ENCODE measurements at places on chromosomes 7 and 10. TPM values are rescaled to one million over a fixed set of nuclear protein-coding genes. Genes with fewer than 3 reads are reported as not detected.

CFAP69 gene
- total RNA-seq = 1.9 TPM

- DNase-seq = no peak
These were observed 166.0 kb downstream of the NRG3 start for GRCh38 chr10:82041018-82041417.

- no peak for DNase-seq
These were observed 225.4 kb downstream of the USP6NL start for GRCh38 chr10:11386044-11386443.

DNA sequence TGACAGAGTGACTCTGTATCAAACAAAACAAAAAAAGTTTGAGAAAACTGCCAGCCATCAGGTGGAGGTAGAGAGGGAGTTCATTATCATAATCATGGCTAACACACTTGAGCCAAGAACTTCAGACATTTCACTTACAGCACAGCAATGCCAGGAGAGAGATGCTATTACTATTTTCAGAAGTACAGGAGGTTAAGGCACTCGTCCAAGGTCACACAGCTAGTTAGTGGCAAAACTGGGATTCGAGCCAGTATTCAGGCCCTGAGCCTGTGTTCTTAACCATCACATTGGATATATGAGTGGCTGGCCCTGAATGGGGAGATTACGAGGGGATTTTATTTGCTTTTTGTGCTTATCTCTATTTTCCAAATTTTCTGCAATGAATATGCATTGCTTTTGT lies 24.8 kb upstream of the UNC5B start:
- no peak for DNase-seq

- DNase-seq = no peak
These were observed 56.0 kb downstream of the AHR start for GRCh38 chr7:17354473-17354872.

GRCh38 chr10:79235765-79236432 lies 111.4 kb upstream of the PPIF start:
- DNase-seq = no peak

DNA sequence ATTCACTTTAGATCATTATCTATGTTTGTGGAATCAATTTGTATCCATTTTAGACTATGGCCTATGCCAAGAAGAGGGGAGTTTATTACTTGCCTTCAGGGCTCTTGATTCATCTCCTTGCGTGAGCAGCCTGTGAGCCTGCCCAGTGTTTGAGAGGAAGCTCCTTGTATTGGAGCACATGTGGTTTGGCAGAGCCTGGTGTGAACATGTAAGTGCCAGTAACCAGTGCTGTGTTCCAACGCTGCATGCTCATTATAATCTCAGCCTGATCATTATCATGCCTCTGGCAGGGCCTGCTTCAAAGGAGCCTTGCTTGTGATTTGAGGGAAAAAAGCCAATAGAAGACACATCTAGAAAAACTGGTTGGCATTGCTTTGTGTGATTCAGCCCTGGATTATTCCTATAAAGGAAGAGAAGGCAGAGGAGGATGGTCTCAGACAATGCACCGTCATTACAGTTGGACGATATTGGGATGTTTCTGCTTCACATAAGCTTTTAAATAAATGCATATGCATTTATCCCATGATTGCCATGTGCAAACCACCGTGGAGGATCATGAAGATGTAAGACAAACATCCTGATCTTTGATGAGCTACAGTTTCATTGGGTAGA lies 203.4 kb upstream of the AHR start:
- peak; percentile 14 for DNase-seq

DNA sequence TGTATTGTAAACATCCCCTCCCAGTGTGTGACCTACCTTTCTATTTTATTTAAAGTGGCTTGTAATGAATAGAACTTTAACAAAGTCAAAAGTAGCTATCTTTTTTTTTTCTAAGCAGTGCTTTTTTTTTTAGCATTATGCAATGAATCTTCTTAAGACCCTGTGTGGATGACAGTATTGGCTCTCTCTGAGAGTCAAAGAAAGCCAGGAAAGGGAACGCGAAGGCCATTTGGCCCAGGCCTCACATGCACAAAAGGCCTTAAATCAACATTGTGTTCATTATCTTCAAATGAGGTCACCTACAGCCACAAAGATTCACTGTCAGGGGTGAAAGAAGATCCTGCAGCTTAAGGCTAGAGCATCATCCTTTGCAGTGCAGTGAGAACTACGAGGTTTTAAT lies 721.5 kb downstream of the GRID1 start:
- no peak for DNase-seq

DNA sequence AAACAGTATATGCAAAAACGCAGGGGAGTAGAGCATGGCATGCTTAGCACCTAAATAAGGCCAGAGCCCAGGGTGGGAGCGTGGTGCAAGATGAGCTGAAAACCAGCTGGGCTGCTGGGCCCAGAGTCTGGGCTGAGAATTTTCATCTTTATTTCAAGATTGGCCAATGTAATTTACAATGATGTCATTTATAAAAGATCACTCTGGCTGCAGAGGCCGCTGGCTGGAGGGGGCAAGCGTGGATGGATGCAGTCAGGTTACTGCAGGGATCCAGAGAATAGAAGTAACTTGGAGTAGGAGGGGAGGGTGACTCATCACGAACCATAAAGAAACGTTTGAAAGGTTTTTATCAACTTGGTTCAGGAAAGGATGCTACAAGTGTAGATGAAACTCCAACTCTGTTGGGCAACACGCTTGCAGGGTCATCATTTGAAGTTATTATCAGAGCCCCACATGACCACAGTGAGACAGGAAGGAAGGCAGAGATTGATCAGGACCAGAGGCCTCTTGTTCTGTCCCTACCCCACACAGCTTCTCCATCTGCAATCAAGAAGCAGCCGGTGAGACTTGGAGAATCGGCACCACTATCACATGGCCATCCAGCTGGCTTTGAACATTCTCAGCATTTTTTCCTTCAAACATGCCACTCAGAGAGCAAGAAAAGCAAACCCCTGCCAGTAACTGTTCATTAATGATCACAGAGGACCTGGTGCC lies 49.2 kb downstream of the ODAD2 start:
- DNase-seq = no peak

VSIR gene
- total RNA-seq = 2.8 TPM

GRCh38 chr10:45249978-45250693 lies 65.3 kb downstream of the OR13A1 start:
- DNase-seq = peak; percentile 19

- no peak for DNase-seq
These were observed 229.7 kb upstream of the NFE2L3 start for GRCh38 chr7:25922296-25922695.

LRRN3 gene
- total RNA-seq = 0.38 TPM

GRCh38 chr10:61139592-61139953 lies 195.6 kb upstream of the RHOBTB1 start:
- no peak for DNase-seq

RSPH10B gene
- not detected for total RNA-seq

DNA sequence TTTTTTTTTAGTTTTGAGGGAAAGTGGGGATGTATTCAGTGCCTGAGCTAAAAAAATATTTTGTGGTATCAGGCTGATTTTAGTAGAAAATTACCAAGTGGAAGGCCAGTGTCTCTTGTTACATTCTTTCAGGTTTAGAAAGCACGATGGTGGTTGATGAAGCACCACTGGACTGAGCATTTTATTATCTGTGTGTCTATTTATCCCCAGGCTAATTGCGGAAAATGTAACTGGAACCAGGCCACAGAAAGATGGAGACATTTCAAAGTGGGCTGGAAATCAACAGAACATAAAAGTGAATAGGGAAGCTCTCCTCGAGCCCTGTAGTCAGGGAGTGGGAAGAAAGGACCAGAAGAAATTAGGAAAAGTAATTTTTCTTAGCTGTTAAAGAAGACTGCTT lies 261.0 kb downstream of the STK31 start:
- DNase-seq = no peak

HTR5A gene
- total RNA-seq = not detected

HMX3 gene
- not detected for total RNA-seq

ABHD11 gene
- 61.3 TPM for total RNA-seq

MACROH2A2 gene
- 72.4 TPM for total RNA-seq

- peak; percentile 32 for DNase-seq
These were observed 85.3 kb upstream of the ANKRD1 start for GRCh38 chr10:91006001-91006751.

DNA sequence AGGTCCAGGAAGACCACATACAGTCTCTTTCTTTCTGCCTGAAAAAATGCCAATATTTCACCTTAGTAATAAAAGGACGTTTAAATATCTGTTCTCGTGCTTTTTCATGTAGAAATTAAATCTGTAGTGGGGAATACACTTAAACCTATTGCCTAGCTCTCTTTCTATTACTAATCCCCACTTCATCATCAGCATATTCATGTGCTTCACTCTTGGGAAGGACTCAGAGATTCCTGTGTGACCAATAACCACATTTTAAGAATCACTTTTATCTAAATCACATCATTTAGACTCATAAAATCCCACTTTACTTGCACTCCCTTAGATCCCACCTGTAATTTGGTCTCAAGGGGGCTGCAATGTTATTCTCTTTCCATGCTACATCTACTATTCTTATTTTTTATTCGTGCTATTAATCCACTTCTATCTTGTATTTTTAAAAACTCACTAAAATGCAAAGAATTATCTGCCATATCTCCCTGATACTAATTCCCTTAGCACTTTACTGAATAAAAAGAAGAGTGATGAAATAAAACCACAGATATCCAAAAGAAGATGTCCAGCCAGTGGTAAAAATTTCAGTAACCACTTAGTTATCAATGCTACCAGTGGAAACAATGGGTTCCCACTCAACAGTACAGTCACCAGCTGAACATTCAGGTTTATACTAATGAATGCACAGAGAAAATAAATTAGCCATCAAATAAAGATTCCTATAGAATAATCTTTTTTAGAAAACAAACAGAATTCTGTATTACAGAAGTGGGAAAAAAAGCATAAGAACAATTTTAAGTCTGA lies 102.1 kb downstream of the PPP1R17 start:
- no peak for DNase-seq

MBLAC1 gene
- 3.5 TPM for total RNA-seq

DNA sequence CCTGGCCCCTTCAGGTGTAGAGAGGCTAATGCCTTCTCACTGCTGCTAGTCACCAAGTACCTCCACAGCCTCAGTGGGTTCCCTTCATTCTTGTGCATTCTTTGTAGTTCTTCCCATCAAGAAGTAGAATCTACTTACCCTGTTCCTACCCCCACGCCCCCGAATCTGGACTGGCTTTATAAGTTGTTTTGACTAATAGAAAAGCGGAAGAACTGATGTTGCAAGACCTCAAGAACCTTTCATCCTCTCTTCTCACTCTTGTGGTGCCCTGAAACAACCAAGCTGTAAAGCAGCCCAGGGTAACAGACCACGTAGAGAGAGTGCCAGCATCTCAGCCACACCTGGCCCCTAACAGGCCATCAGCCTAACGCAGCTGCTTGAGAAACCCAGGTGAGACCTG lies 23.2 kb upstream of the LAMB1 start:
- no peak for DNase-seq

GRCh38 chr10:103720328-103720963 lies 134.9 kb downstream of the SH3PXD2A start:
- no peak for DNase-seq
